ENCODE measurements at places on chromosomes 12 and 14. TPM values are rescaled to one million over a fixed set of nuclear protein-coding genes. Genes with fewer than 3 reads are reported as not detected.
A peak's percentile ranks its signal among the peaks of the same experiment; 100 is the strongest.

- no peak for DNase-seq
- H3K4me3 ChIP-seq, result no peak overlapping the region
Measured at GRCh38 chr12:2323532-2324255, 270.9 kb downstream of the CACNA1C start.

DNA sequence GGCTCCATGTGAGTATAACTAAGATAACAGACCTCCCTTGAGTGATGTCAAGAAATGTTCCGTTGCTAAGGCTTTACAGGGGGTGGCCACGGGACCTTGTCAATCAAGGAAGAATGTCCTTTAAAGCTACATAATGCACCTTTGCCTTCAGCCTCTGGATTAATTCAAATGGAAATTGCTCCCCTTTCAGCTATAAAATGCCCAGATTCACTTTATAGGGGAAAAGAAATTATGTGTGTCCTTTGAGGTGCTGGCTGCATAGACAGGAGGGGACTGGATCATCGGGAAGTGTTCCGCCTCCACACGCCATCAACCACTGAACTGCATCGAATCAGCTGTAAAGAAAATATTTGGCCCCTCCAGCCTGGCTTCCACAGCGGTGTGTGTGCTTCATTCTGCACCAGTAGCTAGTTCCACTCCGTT lies 415.4 kb downstream of the DPF3 start:
- peaks cover 5% of the 10 kb centered on the region for H3K27me3 ChIP-seq
- DNase-seq, result no peak
- no peak overlapping the region for H3K4me3 ChIP-seq

GRCh38 chr14:101562659-101563351 lies 1.5 kb downstream of the DIO3 start:
- no peak overlapping the region for H3K4me3 ChIP-seq
- H3K27ac ChIP-seq, result no peak overlapping the region
- peaks cover 9% of the 10 kb centered on the region for H3K36me3 ChIP-seq
- no peak for DNase-seq

GRCh38 chr14:89032086-89032649 lies 207.7 kb downstream of the TTC8 start:
- H3K36me3 ChIP-seq, result no peaks in the 10 kb centered on the region
- peaks cover 2% of the 10 kb centered on the region for H3K4me1 ChIP-seq
- H3K4me3 ChIP-seq, result no peak overlapping the region
- peaks cover 40% of the 10 kb centered on the region for H3K27me3 ChIP-seq
- DNase-seq, result no peak

DNA sequence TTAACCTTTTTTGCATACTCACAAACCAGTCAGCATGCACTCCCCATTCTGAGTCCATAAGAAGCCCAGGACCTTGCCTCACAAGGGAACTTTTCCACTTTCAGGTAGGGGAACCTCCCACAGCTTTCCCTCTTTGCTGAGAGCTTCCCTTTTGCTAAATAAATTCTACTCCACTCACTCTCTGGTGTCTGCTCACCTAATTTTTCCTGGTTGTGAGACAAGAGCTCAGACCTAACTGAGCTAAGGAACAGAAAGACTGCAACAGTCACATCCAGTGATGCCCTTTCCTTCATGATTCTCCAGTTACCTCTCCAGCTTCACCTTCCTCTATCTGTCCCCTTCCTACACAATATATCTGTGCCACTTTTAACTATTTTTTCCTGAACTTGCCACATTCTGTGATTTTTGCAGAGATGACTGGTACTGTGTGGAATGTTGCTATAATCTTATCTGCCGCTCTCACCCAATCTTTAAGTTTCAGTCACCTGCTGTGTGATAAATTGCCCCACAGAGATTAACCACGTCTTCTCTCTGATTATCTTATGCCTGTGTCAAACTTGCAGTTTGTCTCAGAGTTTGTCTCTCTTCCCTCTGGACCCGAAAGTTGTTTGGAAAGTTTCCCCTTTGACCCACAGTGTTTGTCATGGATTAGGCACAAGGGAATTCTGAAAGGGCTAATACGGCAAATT lies 737.1 kb upstream of the FLRT2 start:
- H3K27me3 ChIP-seq, result no peaks in the 10 kb centered on the region
- H3K36me3 ChIP-seq, result no peaks in the 10 kb centered on the region
- no peak for DNase-seq
- H3K4me3 ChIP-seq, result no peak overlapping the region

- H3K36me3 ChIP-seq, result no peaks in the 10 kb centered on the region
- H3K27me3 ChIP-seq, result peaks cover 19% of the 10 kb centered on the region
- H3K27ac ChIP-seq, result no peak overlapping the region
- no peak for DNase-seq
Measured at GRCh38 chr12:102465762-102466560, 14.4 kb downstream of the IGF1 start.

DNA sequence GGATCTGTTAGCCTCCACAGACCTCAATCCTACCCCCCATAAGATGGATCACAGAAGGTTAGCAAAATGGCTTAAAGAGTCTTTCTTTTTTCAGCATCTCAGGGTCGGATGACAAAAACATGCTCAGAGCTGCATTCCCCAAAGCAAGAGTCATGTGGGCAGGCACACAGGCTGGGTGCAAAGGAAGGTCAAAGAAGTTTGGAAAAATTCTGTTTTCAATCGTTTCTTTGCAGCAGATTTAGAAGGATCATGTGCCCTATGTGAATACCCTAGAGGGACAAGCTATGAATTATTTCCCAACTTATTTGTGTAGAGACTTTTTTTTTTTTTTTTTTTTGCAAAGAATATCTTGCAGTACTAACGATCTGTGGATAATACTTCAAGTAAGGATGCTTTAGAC lies 845.4 kb downstream of the VRK1 start:
- no peak overlapping the region for H3K27ac ChIP-seq
- H3K27me3 ChIP-seq, result no peaks in the 10 kb centered on the region
- no peaks in the 10 kb centered on the region for H3K36me3 ChIP-seq
- H3K4me3 ChIP-seq, result no peak overlapping the region
- DNase-seq, result no peak

- no peak for DNase-seq
- no peak overlapping the region for H3K4me3 ChIP-seq
- no peak overlapping the region for H3K27ac ChIP-seq
- H3K27me3 ChIP-seq, result no peaks in the 10 kb centered on the region
- no peaks in the 10 kb centered on the region for H3K36me3 ChIP-seq
Measured at GRCh38 chr12:90695415-90695814, 259.6 kb downstream of the CCER1 start.

GRCh38 chr12:68745904-68746571 lies at the start of gene SLC35E3:
Gene SLC35E3 (plus strand): TSS chr12:68746176. CDS start chr12:68746378, 202 bp downstream.
- peaks cover 35% of the 10 kb centered on the region for H3K4me1 ChIP-seq
- H3K27me3 ChIP-seq, result no peaks in the 10 kb centered on the region
- H3K4me3 ChIP-seq, result peak within 1 kb of the TSS; percentile 92

DNA sequence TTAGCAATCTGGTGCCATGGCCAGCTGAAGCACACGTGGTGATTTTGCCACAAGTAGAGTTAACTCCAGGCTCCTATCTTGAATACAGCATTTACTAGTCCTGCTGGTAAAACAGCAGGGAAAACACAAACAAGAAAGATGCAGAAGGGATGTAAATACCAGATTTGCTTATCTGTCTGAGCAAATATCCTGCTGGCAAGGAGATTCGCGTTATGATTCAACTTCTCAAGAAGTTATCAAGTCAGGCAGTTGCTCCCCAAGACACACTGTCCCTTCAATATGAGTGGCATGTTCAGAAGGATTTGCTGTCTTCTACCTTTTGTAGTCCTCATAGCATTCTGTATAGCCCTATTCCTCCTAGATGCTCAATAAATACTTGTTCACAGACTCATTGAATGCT lies 171.2 kb upstream of the EGLN3 start:
- H3K4me3 ChIP-seq, result no peak overlapping the region
- no peak overlapping the region for H3K27ac ChIP-seq
- peaks cover 12% of the 10 kb centered on the region for H3K4me1 ChIP-seq
- H3K27me3 ChIP-seq, result peaks cover 23% of the 10 kb centered on the region
- DNase-seq, result no peak

DNA sequence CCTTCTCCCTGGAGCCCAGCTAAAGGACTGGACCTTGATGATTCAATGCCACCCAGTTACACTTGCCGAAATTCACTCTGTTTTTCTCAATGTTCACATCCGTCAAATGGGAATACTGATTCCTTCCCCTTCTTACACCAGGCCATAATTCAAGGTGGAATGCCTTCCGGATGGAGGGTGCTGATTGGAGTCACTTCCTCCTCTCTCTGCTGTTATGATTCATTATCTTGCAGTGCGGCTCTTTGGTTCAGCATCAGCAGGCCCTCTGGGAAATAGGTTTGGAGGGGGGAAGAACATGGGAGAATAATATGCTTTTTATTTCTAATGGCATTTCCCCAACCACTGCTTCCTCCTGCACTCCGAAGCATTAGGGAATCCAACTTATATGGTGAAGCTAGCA lies 390.6 kb upstream of the TBX3 start:
- H3K27ac ChIP-seq, result no peak overlapping the region
- no peaks in the 10 kb centered on the region for H3K36me3 ChIP-seq
- DNase-seq, result no peak
- no peaks in the 10 kb centered on the region for H3K4me1 ChIP-seq
- H3K4me3 ChIP-seq, result no peak overlapping the region
- no peaks in the 10 kb centered on the region for H3K27me3 ChIP-seq

DNA sequence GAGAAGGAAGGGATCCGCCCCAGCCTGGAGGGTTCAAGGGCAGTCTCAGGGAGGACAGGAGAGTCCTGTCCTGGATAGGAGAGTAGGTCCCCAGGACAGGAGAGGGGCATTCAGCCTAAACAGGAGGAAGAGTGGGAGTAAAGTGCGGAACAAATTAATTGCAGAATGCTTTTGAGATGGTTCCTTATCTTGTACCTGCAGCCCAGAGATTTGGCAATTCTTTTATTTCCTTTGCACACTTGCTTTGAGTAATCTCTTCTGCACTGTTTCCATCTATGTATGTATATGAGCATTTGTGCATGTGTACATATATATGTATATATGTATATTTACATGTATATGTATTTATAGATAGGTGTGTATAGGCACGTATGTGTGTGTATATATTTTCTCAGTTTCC lies 22.7 kb downstream of the PLEK2 start:
- H3K4me1 ChIP-seq, result peaks cover 10% of the 10 kb centered on the region
- peaks cover 31% of the 10 kb centered on the region for H3K36me3 ChIP-seq
- no peak overlapping the region for H3K4me3 ChIP-seq
- H3K27ac ChIP-seq, result no peak overlapping the region
- no peak for DNase-seq
- H3K27me3 ChIP-seq, result no peaks in the 10 kb centered on the region

GRCh38 chr12:5561057-5561456 lies 129.1 kb downstream of the NTF3 start:
- no peak overlapping the region for H3K4me3 ChIP-seq
- no peaks in the 10 kb centered on the region for H3K36me3 ChIP-seq
- no peak for DNase-seq
- no peak overlapping the region for H3K27ac ChIP-seq
- no peaks in the 10 kb centered on the region for H3K27me3 ChIP-seq

DNA sequence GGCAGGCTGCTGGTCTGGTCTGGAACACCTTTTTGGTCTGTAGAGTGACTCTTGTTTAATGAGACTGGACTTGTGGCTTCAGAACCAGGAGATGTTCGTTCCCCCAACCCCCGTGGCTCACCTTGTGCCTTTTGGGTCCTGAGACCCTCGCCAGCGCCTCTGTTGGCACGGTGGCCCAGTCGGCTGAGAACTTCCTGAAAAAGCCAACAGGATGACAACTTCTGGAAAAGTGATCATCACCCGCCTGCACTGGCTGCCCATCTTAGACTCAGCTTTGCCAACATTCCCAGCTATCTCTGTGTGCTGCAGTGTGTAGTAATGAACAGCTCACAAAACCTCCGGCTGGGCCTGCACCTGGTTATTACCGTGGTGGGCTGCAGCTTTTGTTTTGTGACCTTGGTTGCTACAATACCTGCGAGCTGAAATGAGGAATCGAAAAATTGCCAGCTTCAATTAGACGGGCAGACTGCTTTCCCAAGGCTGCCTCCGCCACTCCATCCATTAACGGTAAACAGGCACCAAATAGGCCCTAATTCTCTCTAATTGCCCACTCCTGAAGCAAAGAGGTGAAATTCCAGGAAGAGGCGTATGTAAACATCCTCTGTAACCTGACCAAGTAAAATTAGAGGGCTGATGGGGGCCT lies 16.0 kb downstream of the MEG3 start:
- DNase-seq, result no peak
- no peaks in the 10 kb centered on the region for H3K27me3 ChIP-seq
- H3K4me3 ChIP-seq, result no peak overlapping the region
- no peak overlapping the region for H3K27ac ChIP-seq
- H3K4me1 ChIP-seq, result no peaks in the 10 kb centered on the region

- peak overlapping the region; percentile 74 for H3K27ac ChIP-seq
- H3K27me3 ChIP-seq, result no peaks in the 10 kb centered on the region
- no peak for DNase-seq
- H3K36me3 ChIP-seq, result no peaks in the 10 kb centered on the region
- H3K4me3 ChIP-seq, result no peak overlapping the region
- H3K4me1 ChIP-seq, result peaks cover 29% of the 10 kb centered on the region
Measured at GRCh38 chr14:23145794-23146350, 26.8 kb upstream of the CEBPE start.

AMHR2 gene
- total RNA-seq, result not detected

RGS6 gene
- total RNA-seq, result 3.7 TPM

DICER1 gene
- total RNA-seq, result 67.1 TPM

LRRC43 gene
- 1.6 TPM for total RNA-seq

SLCO1B3 gene
- not detected for total RNA-seq

GARIN6 gene
- total RNA-seq, result not detected

CPNE8 gene
- 5.0 TPM for total RNA-seq
